ENCODE measurements at places on chromosomes 1 and 21.
A peak's percentile ranks its signal among the peaks of the same experiment; 100 is the strongest.

DNA sequence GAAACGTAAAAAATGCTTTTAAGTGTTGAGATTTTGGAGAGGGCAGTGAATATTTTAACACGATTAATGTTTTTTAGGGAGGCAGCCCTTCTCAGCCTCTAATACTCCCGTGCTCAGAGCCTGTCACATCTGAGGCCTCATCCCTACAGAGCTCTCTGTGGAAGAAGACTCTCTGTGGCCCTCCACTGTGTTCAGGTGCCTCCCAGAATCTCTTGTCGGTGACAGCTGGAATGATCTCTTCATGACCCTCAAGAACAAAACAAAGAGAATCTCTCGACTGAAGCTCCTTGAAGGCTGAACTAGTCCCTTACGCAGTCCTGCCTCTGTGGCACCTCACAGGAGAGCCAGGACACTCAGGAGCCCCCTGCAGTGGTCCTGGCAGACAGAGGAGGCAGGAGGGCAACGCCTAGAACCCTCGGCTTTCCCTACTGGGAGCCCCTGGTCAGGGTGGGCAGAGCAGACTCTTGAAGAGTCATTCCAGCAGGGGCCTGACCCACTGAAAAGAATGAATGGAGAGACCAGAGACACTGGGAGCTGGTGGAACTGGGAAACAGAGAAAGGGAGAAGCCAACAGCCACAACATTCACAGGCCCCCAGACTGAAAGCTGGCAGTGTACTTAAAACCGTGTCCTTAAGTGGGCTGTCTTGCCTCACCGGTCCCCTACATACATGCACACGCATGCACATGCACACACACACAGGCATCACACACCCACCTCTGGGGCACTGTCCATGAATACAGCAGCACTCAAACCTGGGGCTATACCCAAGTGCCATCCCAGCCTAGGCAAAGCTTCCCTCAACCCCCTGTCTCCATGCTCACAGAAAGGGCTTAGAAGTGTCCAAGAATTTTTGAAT, 67.5 kb upstream of the ANGPTL1 start:
- DNase-seq, result no peak

GRCh38 chr1:229869240-229869639, 197.8 kb upstream of the GALNT2 start:
- DNase-seq, result no peak

DNA sequence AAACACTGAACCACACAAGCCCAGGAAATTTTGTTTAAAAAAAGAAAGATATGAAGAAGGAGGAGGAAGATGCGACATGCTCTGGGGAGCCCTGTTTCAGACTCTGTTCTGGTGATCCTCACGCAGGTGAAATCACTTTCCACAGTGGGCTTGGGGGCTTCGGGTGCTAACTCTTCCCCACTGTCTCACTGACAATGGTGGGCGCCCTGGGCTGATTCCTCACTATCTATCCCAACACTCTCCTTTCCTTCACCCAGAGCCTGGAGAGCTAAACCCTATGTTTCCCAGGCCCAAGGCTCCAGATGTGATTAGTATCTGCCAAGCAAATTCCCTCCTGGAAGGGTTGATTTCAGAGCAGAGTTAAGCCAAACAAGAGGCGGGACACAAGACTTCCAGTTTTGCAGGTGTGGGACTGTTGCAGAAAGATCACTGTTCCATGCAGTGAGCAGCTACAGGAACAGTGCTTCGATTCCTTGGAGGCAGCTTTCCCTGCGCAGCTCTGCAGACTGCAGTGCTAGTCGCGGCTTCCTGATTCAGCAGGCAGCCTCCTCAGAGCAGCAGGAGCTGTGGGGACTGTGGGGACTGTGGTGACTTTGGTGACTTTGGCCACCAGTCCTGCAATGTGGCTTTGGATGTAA, 168.3 kb downstream of the RHOU start:
- no peak for DNase-seq

DNA sequence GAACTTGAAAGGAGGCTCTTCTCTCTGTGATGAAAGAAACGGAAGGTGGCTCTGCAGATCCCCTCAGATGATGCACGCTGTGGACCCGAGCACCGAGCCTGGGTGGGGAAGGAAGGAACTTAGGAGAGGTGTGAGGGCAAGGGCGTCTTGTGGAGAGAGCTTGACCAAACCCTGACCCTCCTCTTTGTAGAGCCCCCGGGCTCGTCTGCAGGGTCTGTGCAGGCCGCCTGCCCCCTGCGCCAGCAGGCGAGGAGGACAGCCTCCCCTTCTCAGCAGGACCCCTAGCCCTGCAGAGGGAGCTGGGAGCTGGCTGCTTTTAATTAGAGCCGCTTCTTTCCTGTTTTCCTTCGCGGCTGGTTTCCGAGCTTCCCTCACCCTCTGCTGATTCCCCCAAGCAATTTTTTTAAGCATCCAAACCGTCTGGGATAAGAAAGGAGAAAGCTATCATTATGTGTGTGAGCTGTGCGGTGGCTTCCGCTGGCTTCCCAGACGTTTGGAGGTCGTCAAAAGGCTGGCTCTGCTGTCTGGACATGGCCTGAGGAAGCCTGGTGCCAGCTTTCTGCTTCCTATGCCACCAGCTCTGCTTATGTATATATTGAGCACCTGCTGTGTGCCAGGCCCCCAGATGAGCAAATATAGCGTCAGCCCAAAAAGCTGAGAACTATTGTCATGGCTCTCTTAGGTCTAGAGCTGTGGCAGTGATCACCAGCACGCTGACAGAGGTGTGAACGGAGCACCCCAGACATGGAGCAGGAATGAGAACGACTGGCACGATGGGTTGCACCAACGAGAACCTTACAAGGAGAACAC, 160.2 kb upstream of the IRF2BP2 start:
- DNase-seq, result no peak

GRCh38 chr1:214983126-214983869, 99.2 kb upstream of the KCNK2 start:
- no peak for DNase-seq

DNA sequence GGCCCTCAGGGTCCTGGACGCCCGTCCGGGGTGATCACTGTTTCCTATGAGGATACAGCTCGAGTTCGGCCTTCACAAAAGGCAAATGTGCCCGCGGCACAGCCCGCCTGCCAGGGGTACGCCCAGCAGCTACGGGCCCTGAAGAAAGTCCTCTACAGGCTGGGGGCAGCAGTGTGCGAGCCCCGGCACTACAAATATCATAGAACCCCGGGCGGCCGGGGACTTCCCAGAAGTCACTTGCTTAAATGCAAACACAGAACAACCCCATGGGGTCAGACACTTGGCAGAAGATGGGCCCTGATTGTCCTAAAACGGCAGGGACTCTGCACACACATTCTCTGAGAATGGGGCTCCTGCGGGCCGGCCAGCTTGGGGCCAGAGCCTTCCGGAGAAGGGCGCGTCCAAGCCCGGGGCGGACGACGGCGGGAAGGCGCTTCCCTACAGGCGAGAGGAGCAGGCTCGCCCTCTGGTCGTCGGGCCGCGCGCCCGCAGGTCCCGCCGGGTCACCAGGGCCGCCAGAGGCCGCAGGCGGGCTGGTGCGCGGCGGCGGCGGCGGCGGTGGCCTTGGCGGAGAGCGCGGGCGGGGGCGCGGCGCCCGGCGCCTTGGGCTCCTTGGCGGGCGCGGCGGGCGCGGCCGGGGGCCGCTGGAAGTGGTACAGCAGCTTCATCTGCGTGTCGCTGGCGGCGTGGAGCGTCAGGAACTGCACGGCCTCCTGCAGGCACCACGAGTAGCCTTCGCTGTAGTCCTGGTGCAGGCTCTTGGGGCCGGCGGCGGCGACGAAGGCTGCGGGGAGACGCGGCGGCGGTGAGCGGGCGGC, 888 bp downstream of the HES5 start:
- DNase-seq, result peak; percentile 35

GRCh38 chr1:4328402-4329071, 325.9 kb upstream of the AJAP1 start:
- no peak for DNase-seq

DNA sequence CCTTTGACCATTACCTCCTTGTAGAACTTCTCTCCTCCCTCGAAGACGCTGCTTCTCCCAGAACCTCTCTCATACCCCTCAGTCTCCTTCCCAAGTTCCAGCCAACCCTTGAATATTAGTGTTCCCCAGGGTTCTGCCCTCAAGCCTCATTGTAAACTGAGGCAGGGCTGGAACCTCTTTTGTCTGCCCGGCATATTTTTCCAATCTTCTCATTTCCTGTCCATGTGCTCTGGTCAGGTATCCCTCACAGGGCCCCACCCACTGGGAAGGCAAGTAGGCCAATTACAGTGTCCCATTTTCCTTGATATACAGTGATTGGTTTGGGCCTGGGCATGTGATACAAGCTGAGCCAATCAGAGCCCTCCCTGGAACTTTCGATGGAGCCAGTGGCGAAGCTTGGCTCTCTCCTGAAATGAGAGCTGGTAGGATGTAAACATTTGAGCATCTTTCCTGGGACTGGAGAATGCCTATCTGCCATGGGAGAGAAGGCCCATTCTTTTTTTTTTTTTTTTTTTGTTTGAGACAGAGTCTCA, 57.1 kb upstream of the ID3 start:
- no peak for DNase-seq

- DNase-seq, result no peak
These were observed 29.9 kb downstream of the CHML start for GRCh38 chr1:241610056-241610815.

- no peak for DNase-seq
These were observed 3.5 kb upstream of the PRAMEF12 start for GRCh38 chr1:12769976-12770505.

DNA sequence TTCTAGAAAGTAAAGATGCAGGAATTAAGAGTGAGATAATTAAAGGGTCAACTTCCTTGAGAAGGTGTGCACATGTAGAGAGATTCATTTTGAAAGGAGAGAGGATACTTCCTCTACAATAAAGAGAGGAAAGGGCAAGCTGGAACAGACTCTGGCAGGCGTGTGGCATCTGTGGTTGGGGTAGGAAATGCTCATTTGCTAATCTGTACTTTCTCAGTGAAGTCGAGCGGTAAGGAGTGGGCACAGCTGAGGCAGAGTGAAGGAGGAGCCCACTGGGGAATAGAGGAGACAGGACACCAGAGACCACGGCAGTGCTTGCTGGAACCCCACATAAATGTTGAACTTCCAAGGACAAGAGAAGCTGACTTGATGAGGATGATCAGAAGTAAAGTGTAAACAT, 49.1 kb downstream of the PCSK9 start:
- no peak for DNase-seq

- DNase-seq, result no peak
These were observed 563.4 kb upstream of the PLXNA2 start for GRCh38 chr1:208807446-208808127.

GRCh38 chr1:37306461-37306860, 167.9 kb upstream of the ZC3H12A start:
- DNase-seq, result no peak

GRCh38 chr1:5830771-5831599, 161.2 kb downstream of the NPHP4 start:
- no peak for DNase-seq

- no peak for DNase-seq
These were observed 28.5 kb upstream of the TMEM39B start for GRCh38 chr1:32044234-32044633.

GRCh38 chr1:209458921-209459320, 124.6 kb upstream of the CAMK1G start:
- DNase-seq, result no peak

DNA sequence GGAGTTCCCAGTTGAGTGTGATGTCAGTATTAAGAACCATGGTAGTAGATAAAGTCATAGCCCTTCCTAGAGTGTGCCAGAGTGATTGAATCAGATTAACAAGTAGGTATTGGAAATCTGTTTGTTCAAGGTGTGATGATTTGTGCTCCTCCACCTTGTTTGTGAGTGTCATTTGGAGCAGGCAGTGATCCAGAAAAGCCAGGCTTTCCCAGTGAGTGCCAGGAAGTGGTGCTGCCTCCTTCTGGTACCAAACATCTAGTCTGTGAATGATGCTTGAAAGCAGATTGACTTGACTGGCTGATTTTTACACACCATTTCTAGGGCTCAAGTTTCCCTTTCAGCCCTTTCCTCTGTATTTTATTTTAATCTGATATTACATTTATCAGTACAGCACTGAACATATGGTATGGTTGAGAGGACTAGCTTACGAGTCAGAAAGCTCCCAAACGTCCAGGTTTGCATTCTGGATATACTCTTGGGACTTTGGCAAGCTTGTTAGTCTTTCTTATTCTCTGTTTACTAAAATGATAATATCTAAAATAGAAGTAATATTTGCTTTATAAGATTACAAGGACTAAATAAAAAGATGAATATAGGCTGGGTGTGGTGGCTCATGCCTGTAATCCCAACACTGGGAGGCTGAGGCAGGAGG, 100.7 kb downstream of the PATJ start:
- no peak for DNase-seq

GRCh38 chr1:215958841-215959240, 391.7 kb downstream of the KCTD3 start:
- no peak for DNase-seq

GRCh38 chr21:33008333-33009051, 17.2 kb upstream of the OLIG2 start:
- no peak for DNase-seq

DNA sequence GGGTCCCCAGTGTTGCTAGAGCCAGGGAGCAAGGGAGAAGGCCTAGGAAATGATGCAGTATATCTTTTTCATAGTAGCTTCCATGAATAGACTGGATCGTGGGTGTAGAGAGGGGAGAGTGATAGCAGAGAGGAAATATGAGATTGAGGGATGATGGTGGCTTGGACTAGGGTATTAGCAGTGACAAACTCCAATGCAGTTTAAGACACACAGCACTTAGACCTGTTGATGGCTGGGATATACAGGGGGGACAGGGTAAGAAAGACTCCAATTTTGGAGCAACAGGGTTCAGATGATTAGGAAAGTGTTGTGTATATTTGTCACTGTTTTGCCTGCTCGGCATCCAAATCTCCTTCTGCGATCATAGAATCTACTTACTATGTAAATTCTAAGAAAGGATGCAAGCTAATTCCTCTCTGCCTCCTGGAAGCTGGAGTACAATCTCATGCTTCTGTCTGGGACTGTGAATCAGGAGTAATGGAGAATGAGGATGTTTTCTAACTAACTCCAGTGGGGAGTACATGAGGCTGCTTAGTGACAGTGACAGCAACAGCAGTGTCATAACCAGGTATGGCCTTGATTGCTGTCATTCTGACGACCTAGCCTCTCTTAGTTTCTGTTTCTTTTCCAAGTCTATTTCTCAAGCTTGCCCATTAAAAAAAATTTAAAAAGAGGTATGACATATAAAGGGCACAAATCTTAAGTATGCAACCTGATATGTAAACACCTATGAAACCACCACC, 47.5 kb downstream of the SYDE2 start:
- no peak for DNase-seq

DNA sequence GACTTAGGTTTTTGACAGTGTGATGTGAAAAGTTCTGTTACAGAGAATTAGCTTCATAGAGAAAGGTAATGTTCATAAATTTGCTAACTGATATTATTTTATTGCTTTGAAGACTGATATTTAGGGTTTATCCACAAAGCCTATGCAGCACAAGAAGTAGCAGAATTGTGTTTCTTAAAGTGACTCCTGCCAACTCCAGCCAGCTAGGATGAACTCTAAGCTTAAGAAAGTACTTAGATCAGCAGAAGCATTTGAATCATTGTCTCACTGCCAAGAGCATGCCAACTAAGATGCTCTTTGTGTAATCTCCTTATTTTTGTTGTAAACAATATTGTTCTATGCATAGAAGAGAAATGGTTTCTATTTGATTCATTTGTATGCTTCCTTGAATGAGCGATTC, 589.4 kb upstream of the ADGRL4 start:
- DNase-seq, result no peak

Measured in activated CD4-positive, alpha-beta T cell treated with anti-CD3 and anti-CD28 coated beads, Interleukin-2, Interleukin-4, amounts not matched to agents 100 ng/mL and 50 ng/mL, durations not matched to agents 16 hours and 8 hours (primary cell).